Putamen (tissue), 1 donor: ENCODE measurements at places on chromosomes 3 and 15.

- DNase-seq = no peak
Measured at GRCh38 chr3:156635973-156636372, 38.4 kb upstream of the TIPARP start.

DNA sequence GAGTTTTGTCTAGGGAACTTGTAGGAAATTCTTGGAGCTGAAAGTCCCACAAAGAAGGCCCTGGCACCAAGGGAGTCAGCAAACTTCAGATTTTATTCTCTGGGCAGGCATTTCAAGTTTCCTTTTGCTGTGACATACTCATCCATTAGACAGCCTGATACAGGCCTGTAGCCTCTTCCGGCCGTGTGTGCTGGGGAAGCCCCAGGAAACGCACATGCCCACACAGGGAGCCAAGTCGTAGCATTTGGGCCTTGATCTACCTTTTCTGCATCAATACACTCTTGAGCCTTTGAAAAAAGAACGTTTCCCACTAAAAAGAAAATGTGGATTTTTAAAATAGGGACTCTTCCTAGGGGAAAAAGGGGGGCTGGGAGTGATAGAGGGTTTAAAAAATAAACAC, 15.0 kb downstream of the TIGIT start:
- DNase-seq = no peak

- no peak for DNase-seq
Measured at GRCh38 chr3:191492601-191493000, 31.6 kb downstream of the PYDC2 start.

DNA sequence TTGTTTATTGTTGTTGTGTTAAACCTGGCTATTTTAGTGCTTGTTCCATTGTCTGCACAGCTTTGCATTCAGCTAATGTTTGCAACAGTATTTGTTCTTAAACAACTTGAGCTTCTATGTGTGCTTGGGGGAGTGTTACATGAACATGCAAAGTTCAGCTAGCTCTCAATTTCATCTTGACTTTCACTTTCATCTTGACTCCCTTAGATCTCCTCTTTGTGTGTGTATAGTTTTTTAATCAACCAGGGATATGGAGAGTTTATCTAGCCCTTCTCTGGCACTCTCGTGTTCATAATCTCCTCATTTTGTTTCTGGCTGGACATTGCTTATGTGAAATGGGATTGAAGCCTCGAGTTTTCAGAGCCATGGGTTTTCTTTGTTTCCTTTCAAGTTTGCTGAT, 212.4 kb upstream of the ZBTB20 start:
- DNase-seq = no peak

DNA sequence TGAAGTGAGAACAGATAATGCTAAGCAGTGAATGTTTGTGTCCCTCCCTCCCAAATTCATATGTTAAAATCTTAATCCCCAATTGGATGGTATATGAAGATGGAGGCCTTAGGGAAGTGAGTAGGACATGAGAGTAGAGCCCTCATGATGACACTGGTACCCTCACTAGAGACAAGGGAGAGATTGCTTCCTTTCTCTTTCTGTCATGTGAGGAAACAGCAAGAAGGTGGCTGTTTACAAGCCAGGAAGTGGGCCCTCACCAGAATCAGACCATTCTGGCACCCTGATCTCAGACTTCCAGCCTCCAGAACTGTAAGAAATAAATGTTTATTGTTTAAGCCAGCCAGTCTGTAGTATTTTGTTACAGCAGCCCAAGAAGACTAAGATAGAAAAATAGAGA, 209.5 kb downstream of the SATB1 start:
- no peak for DNase-seq

DNA sequence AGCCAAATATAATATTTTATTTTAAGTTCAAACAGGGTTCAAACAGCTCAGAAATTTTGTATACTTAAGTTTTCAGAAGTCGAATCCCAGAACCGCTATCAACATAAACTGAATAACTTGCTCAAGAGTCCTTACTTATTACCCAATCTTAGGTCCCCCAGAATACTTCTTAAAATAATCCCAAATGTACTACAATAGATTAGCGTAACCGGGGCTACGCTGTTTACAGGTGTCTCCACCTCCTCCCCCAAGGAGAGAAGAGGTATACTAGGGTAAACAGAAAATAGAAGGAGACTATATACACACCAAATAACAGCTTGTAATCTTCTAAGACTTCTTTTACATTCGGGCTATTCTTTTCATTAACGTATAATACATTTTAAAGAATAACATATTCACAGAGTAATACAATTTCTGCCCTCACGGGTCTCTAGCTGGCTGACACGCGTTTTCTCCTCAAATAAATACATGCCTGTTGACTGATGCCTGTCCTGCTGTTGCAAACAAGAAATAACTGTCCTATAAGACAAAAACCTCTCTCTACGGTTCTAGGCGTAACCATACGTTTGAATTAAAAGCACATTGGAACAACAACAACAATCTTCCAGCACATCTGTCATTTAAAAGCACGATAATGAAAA, 1.3 kb downstream of the DENND4A start:
- DNase-seq = no peak

DNA sequence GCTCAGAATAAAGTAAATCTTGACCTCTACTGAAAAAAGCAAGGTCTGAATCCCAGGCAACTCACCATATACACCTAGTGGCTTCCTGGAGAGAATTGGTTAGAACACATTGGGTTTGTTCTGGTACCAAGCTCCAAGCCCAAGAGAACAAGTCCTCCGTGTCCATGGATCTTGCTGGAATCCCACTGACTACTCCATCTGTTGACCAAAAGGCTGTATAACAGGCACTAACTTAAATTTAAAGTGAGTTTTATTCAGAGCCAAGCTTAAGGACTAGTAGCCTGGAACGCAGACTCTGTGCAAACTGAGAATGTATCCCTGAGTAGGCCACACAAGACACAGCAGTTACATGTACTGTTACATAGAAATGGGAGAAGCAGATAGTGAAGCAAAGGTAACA, 342.1 kb upstream of the LRRC3B start:
- no peak for DNase-seq

- DNase-seq = no peak
Measured at GRCh38 chr3:139574026-139574947, 34.7 kb upstream of the RBP1 start.

DNA sequence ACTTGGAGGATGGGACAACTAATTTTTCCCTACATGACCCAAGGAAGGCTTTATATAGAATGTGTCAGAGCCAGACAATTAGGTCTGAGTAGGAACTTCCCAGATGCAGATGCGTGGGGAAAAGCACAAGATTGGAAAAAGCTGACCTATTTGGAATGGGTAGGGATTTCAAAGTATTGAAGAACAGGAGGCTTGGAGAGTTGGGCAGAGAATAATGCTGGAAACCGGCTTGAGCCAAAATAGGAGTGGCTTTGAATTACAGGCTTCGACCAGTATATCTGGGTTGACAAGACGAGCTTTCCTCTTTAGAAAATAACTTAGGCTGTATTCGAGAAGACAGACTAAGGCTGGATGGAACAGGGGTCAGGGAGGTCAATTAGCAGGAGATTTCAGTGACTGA, 181.1 kb downstream of the GBE1 start:
- DNase-seq = no peak

GRCh38 chr3:134932035-134932434, 137.0 kb downstream of the EPHB1 start:
- no peak for DNase-seq

DNA sequence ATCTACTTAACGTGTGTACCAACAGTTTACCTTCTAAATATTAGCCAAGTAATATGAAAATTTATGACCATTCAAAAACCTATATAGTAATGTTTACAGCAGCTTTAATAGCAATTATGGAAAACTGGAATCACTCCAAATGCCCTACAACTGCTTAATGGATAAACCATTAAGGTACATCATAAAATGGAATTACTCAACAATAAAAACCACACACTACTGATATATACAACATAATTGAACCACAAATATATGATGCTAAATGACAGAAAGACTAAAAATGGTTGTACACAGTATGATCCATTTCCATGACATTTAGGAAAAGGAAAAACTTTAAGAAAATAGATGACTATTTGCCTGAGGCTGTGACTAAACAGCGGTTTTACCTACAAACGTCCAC, 467.1 kb upstream of the EPHA6 start:
- no peak for DNase-seq

DNA sequence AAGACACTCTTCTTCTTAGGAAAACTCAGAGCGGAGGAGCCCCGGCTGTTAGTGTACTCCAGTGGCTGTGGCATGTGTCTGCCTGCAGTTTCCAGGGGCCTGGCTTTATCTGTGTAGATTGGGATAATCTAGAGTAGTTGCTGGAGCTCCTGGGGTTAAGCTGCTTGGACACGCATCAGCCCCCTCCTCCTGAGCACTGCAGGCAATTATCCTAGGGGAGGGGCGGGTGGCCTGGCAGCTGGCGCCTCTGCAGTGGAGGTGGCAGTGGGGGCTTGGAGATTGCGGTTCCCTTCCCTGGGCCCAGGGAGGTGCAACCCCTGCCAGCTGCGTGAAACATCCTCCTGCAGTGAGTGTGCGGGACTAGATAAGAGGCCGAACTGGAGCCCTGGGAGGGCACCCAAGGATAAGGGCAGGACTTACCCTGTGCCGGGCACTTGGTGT, 68.2 kb downstream of the EFCAB12 start:
- no peak for DNase-seq

GRCh38 chr15:81929557-81929956, 116.3 kb downstream of the MEX3B start:
- DNase-seq = no peak

DNA sequence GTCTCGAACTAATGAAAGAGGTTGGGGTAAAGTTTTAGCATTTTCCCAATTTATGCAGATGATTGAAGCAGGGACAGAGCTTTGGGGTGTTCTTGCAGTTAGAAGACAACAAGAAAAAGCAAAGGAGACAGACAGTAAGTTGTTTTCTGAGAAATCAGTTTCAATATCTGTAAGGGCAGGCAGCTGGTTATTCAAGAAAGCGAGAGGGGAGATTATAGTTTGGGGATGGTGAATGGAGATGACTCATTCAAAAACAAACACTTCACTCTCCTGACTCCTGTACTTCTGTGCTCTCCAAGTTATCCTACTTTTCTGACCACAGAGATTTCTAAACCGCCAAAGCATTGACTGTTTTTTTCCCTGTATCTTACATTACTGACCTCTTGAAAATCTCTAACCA, 352.0 kb downstream of the GAP43 start:
- no peak for DNase-seq

GRCh38 chr3:180802837-180803236, 109.6 kb upstream of the FXR1 start:
- no peak for DNase-seq

DNA sequence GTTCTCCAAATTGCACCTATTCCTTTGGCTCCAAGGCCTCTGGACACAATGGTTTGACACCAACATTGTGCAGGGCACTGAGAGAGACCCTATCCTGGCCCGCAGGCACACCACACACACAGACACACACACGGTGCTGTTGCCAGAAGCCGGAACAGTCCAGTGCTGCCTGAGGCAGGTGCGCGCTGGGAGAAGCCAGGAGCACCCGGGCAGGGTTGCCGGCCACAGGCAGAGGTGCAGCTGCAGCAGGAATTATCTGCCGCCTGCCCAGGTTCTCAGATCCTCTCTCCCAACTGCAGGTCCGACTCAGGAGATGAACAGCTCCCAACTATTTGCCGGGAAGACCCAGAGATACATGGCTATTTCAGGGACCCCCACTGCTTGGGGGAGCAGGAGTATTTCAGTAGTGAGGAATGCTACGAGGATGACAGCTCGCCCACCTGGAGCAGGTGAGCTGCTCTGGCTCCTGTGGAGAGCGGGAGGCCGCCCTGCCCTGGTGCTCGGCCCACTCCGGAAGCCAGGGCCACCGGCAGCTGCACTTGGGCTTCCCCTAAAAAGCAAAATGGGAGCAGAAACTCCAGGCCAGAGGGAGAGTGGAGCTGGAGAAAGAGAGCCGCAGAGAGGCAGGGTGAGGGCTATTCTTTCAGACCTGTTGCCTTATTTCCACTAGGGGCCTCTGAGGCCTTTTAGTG, 42.9 kb downstream of the CHDH start:
- no peak for DNase-seq

- no peak for DNase-seq
Measured at GRCh38 chr15:57025264-57025926, 107.0 kb downstream of the TCF12 start.

DNA sequence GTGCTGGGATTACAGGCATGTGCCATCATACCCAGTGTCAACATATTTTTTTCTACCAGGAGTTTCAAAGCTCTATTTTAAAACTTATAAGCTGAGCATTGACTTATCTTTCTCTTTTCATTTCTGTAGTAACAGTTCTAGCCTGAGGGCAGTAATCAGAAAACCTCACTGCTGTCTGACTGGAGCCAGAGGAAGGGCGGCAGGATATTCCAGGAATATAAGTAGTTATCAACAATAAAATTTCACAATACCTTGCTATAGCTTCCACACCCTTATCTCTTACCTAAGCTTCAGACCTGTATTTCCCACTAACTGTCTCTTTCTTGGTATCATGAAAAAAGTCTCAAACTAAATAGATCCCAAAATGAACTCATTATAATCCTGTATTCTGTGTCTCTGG, 5.1 kb upstream of the NEDD4 start:
- DNase-seq = no peak

DNA sequence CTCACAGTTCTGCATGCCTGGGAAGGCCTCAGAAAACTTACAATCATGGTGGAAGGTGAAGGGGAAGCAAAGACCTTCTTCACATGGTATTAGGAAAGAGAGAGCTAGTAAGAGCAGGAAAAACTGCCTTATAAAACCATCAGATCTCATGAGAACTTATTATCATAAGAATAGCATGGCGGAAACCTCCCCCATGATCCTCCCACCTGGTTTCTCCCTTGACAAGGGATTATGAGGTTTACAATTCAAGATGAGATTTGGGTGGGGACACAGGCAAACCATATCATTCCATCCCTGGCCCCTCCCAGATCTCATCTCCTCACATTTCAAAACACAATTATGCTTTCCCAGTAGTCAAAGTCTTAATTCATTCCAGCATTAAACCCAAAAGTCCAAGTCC, 34.6 kb upstream of the TMEM45A start:
- DNase-seq = peak; percentile 50

GRCh38 chr15:33934921-33935320, 33.4 kb upstream of the CHRM5 start:
- DNase-seq = no peak
